HAP-1 (cell line): ENCODE measurements at places on chromosomes 12 and 14.

DNA sequence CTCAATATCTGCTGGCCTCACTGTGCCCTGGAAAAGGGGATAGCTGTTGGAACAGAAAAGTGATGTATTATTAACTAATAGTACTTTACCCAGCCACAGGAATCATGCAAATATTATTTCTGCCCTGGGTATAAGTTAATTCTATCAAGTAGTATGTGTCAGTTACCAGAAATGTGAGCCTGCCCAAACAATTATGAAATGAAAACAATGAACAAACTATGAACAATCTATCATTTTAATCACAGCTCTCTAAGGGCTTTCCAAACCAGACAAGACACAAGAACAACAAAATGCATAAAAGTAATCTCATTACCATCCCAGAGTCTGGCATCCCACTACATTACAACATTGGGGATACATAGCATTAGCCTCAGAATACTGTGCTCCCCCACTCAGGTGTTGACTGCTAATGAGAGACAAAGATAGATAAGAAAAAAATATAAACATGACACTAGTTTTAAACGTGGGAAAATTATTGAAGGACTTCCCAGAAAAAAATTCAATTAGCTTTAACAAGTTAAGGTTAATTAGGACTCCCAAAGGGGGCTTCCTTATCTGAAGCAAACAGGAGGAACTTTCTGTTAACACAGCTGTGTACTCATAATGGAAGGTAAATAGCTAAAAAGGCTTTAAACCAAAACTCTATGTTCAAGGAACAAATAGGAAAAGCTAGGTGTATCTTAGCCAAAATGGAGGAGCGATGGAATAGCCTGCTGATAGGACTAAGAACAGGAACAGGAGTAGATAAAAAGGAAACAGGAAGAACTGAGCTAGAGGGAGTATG, 3.3 kb downstream of the DCAF5 start:
- DNase-seq: no peak

- no peak for DNase-seq
Observed at GRCh38 chr12:76698966-76699365, 64.9 kb upstream of the ZDHHC17 start.

DNA sequence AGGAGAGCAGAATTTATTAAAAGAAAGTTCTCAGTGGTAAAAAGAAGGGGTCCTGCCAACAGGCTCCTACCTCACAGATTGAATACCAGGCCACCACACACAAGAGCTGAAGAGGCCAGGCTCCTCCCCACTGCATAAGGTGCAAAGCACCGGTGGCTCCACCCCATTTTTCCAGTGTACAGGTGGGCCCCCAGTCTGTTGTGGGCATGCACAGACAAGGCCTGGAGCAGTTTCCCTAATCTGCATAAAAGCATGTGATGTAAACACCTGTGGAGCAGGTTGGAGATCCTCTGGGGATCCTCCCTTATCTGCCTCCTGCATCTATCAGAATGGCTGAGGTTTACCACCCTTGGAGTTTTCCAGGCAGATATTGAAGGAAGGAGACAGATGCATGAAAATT, 45.7 kb upstream of the PDZRN4 start:
- DNase-seq: no peak

DNA sequence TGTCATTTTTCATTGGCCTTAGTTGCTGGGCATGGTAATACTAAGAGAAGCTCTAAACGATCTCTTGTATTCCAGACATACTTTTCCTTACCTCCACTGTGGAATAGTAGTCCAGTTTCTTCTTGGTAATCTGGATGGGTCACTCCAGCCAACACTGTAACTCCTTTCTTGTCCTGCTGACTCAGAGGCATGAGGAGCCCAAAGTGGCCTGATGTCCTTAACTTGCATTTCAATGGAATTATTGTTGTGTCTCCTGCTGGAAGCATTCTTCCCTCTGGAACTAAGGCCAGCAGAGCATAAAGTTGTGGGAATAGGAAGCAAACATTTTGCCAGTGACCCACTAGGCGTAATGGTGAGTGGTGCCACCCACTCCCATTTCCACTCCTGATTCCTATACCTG, 33.1 kb downstream of the DAAM1 start:
- DNase-seq: no peak
